ENCODE measurements at places on chromosomes 7 and 10.

- DNase-seq, result no peak
These were observed 126.5 kb upstream of the CHRM2 start for GRCh38 chr7:136741941-136742340.

DNA sequence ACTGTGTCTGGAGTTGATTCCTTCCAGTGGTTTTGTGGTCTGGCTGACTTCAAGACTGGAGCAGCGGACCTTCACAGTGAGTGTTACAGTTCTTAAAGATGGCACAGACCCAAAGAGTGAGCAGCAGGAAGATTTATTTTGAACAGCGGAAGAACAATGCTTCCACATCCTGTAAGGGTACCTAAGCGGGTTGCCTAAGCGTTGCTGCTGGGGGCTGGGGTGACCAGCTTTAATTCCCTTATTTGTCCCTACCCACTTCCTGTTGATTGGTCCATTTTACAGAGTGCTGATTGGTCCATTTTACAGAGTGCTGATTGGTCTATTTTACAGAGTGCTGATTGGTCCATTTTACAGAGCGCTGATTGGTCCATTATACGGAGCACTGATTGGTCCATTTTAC is 13.2 kb downstream of the AKR1B15 start:
- peak; percentile 4 for DNase-seq

GRCh38 chr10:72276013-72276387 is 2.3 kb downstream of the DDIT4 start:
- no peak for DNase-seq

- DNase-seq, result peak; percentile 61
These were observed 573 bp downstream of the BLVRA start for GRCh38 chr7:43758822-43759683.

GRCh38 chr7:89887489-89887888 is 266.8 kb upstream of the STEAP1 start:
- DNase-seq, result no peak

DNA sequence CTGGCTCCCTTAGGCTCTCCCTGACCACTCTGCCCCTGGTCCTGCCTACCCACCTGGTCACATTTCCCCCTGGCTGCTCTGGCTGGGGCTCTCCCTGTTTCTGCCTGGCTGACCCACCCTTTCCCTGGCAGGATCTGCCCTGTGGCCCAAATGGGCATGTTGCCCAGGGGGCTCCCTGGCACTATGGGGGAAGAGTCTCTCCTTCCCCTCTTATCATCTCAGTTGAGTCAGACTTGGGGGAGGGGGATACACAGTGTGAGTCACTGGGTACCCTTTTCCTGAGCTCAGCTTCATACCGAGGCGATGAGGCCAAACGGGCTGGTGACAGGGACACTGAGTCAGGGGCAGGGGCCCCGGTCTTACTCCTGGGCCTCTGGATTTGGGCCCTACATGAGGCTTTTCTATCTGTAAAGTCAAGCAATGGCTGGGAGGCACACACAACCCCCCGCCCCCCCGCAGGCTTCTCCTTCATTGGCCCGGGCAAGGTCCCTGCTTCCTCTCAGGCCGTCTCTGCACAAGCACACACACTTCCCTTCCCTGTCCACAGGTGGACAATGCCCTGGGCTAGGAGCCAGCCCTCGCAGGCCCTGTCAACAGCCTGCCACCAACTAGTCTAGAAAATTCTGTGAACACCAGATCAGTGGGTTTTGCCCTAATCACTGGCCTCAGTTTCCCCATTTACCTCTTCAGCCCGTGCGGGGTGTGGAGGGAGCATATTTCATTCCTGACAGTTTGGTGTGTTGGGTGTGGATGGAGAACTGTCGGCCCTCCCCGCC is 627 bp upstream of the FLNC start:
- DNase-seq, result no peak

DNA sequence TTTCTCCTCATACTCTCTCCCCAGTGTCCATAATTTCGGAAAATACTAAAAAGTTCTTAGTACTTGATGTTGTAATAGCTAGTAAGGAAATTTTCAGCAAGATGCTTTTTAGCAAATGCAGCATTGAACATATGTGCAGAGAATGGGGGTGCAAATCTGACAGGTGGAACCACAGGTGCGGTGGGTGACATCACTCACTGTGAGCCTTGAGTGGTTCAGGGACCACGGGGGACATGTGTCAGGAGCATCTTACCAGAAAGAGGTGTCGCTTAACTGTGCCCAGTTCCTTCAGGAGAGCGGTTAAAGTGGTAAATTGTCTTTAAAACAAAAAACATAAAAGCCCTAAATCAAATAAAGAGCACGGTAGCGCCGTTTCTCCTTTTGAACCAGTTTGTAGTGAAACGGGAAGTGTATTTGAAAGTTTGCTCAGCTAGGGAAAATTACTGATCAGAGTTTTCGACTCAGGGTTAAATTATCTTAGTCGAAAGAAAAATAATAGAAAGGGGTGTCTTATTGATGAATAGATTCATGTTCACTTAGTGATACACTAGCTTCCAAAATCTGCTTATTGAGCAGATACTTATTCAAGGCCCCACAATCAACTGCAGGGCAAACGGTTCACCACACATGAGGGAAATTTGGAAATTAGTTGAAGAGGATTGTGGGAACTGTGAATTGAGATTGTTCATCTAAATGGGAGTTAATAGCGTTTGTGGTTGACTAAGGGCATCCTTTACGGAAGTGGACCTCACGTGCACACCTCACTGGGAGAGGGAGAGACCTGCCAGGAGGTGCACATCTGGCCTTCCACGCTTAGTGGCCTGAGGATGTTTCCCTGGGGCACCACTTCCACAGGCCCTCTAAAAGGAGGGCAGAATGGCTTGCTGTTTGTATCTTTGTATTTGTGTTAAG is 12.7 kb downstream of the CUL1 start:
- peak; percentile 36 for DNase-seq

DNA sequence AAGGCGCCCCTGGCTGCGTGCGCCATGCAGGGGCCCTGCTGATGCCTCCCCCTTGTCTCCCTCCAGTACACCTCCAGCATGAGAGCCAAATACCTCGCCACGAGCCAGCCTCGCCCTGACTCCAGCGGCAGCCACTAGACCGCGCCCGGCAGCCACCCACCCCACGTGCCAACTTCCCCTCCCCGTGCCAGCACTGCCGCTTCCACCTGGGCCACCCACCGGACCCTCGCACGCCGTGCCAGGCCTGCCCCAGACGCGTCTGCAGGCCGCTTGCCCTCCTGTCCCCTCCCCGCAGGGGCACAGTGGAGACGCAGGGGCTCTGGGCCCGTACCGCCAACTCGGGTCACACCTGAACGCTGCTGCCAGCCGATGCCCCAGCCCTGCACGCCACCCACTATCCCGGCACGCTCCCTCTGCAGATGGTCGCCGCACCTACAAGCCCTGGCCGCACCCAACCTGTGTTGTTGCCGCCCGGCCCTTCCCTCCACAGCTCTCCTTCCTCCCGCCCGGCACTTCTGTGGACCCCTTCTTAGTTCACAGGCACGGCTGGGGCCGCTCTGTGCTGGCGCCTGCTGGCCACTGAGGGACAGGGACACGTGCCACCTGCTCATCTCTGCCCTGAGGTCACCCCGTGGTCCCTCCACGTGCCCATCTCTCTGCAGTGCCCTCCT is 26.3 kb upstream of the AMZ1 start:
- DNase-seq, result no peak

DNA sequence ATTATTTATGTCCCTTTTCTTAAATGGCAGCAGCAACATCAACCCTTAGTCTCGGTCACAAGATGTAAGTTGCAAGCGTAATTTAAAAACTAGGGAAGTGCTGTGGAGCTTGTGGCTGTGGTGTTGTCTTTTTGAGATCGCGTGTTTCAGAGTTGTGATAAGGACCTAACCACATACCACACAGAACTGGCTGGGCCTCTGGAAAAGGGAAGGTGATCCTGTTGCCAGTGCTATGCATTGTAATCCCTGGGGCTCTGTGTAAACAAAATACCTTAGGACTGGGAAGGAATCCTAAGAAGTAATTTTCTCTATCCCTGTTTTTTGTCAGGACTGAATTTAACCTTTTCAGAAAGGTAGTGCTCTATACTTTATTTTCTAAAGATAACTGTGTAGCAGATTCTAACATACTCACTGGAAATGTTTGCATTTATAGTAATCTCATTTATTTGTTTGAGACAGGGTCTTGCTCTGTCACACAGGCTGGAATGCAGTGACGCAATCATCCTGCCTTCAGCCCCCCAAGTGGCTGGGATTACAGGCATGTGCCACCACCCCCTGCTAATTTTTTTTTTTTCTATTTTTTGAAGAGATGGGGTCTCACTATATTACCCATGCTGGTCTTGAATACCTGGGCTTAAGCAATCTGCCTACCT is 60.4 kb downstream of the INPP5F start:
- peak; percentile 87 for DNase-seq
